ENCODE measurements at places on chromosomes 13 and 19. TPM values are rescaled to one million over a fixed set of nuclear protein-coding genes. Genes with fewer than 3 reads are reported as not detected.
A peak's percentile ranks its signal among the peaks of the same experiment; 100 is the strongest.

DNA sequence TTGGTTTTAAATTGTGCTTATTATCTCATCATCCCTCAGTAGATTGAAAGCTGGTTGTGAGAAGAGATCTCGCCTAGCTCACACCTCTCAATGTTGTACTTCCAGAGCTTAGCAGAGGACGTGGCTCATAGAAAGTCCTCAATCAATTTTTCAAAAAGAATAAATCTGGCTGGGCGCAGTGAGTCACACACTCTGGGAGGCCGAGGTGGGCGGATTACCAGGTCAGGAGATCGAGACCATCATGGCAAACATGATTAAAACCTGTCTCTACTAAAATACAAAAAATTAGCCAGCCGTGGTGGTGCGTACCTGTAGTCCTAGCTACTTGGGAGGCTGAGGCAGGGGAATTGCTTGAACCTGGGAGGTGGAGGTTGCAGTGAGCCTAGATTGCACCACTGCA is 4.7 kb upstream of the ASF1B start:
- no peak for DNase-seq

GRCh38 chr19:35430409-35431144 is 17.5 kb upstream of the FFAR2 start:
- DNase-seq = no peak

- no peak for DNase-seq
Observed at GRCh38 chr19:20078581-20079031, 806 bp downstream of the ZNF90 start.

DNA sequence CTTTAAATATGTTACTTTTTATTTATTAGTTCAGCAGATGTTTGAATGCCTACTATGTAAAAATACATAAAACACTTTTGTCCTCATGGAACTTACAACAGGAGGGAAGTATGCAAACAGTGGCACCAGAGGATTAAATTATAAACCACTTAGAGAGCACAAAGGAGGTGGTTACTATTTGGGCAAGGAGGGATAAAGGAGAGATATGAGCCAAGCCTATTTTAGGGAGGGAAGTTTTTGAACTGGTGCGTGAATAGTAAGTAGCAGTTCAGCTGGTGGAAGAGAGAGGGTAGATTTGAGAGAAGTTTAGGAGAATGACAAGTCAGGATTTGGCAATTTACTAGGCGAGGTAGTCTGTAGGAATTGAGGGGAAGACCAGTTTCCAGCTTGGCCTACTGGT is 8.6 kb downstream of the AKAP11 start:
- DNase-seq = no peak

- DNase-seq = no peak
Observed at GRCh38 chr13:26323764-26324163, 69.8 kb downstream of the CDK8 start.

DNA sequence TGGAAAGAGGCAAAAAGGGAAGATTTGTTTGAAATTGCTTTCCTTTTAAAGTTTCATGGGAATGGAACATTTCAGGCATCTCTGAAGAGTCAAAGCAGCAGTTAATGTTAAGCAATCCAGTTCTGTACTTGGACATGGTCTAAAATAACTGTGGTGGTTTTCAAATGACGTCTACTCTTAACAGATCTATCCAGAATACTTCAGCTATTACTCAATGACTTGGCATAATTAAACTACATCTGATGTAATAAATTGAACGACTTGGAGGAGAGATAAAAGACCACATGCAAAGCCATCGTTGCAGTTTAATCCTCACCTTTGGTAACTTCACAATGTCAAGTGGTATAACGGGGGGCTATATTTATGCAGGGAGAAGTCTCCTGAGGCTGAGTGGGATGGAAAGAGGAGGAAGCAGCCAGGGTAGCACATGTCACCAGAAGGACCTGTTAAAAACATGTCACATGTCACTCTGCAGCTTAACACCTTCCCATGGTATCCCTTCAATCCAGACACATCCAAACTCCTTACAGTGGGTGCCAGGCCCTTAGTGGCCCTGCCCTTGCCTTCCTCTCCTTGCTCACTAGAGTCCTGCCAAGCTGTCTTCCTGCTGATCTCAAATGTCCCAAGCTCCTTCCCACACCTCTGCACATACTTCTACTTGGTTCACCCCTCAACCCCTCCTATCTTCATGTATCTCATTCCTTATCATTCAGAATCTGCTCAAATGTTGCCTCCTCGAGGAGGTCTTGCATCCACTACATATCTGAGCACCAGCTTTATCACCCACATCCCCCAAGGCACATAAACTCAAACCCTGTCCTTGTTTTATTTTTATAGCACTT is 327.8 kb downstream of the SUCLA2 start:
- peak; percentile 75 for DNase-seq

DNA sequence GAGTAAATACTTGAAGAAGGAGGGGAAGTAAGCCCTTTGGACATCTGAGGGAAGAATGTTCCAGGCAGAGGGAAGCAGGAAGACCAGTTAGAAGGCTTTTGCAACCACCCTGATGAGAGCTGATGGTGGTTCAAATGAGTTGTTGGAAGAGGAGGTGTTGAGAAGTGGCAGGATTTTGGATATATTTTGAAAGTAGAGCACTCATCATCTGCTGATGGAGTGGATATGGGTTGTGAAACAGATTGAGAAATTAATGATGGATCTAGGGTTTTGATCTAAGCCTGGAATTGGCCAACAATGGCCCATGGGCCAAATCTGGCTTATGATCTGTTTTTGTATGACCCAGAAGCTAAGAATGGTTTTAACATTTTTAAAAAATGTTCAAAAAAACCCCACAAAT is 230.7 kb downstream of the NDFIP2 start:
- DNase-seq = no peak

DNA sequence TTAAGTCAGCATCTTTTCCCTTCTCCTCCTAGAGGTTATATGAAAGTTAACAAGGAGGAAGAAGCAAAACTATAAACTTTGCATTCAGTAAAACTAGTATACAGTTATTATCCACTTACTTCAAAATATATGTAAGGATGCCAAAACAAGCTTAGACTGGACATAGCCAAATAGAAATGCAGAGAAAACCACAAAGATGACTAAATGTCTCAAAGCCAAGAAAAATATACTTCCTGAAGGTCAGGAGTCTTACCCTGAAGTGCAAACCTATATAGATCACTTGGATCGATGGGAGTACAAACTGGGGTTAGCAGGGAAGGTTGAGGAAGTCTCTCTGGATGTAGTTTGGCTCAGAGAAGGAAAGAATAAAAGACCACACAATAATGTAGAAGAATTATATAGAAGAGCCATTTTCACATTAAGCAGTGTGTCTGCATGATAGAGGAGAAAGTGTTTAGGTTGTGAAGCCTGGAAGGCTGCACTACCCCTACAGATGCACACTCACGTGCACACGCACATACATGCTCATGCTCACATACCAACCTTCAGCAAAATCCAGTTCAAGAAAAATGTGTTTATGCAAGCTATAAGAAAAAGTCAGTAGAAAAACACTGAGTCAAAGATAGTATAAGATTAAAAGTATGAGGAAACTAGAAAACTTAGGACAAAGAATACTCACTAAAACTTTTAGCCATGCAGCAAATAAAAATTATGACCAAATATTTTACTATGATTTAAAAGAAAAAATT is 112.1 kb upstream of the RXFP2 start:
- DNase-seq = no peak

DNA sequence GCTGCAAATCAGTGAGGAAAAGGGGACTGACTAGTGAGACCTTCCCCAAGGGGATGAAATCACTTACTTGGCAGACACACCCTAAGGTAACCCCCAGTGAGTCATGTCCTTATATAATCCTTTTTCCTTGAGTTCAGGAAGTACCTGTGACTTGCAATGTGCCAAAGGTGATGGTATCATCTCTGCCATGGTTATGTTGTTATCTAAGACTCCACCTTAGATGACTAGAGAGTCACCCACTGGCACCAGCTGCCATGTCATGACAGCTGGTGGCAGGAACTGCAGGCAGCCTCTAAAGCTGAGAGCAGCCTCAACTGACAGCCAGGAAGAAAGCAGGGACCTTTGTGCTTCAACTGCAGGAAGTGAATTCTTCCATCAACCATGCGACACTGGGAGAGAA is 12.5 kb downstream of the PBX4 start:
- no peak for DNase-seq

- no peak for DNase-seq
Observed at GRCh38 chr19:16052353-16052752, 23.9 kb upstream of the TPM4 start.

DNA sequence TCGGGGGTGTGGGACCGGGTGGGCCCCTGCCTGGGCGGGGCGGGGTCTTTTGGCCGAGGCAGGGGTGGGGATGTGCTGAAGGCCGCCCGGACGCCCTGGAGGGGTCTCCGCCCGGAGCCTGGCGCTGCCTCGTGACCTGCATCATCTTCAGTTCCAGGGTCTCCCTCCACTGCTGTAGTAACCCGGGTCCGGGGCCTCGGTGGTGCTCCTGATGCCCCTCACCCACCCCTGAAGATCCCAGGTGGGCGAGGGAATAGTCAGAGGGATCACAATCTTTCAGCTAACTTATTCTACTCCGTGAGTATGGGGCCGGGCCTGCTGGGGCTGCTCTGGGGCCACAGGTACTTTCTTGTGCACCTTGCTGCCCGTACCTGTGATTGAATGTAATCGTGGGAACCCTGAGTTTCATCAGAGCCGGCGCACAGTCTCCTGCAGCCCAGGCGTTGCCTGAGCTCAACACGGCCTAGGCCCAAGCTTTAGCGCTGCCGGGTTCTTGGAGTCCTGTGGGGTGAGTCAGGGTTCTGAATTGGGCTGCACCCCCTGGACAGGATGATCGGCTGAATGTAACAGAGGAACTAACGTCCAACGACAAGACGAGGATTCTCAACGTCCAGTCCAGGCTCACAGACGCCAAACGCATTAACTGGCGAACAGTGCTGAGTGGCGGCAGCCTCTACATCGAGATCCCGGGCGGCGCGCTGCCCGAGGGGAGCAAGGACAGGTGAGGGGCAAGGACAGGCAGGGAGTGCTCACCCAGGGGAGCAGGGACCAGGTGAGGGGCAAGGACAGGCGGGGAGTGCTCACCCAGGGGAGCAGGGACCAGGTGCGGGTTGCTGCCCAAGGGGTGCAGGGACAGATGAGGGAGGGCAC is 10.5 kb downstream of the PEAK3 start:
- no peak for DNase-seq

GRCh38 chr19:33894787-33895186 is 98.1 kb downstream of the KCTD15 start:
- no peak for DNase-seq

DNA sequence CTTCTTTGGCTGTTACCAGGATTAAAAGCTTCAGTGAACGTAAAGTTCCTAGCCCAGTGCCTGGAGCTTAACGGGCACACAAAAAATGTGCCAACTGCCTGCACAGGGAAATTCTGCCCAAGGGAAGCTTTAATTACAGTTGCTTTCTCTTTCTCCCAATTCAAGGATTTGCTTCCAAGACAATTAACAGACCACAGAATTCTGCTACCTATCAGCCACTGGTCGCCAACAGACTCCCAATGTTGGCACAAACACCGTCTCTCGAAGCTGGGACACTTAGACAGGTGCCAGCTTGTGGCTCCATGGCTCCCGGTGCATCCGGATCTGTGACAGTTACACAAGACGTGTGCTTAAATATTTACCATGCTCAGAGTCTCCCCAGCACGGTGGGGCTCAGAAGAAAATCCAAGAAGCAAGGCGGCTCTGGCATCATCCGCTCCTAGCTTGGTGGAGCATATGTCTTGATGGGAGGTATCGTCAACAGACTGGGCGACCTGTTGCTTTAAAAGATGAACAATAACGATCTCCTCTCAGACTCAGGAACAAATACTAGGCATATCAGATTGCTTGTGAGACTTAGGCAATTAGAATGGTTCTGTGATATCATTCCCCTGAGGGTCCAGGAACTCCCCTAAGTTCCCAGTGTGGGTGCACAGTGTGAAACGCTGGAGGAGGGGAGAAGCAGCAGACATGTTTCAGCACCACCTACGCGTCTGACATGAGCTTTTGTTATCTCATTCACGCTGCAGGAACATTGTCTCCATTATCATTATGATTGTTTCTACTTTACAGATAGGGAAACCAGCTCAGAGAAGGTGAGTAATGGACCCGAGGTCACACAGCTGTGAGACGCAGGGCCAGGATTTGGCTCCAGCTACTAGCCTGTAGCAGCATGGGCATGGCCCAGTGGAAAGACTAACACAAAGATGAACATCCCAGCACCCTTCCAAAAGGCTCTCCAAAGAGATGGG is 61.6 kb downstream of the ALOX5AP start:
- DNase-seq = no peak

- no peak for DNase-seq
Observed at GRCh38 chr13:64672751-64673150, 2557.4 kb downstream of the PCDH9 start.

DNA sequence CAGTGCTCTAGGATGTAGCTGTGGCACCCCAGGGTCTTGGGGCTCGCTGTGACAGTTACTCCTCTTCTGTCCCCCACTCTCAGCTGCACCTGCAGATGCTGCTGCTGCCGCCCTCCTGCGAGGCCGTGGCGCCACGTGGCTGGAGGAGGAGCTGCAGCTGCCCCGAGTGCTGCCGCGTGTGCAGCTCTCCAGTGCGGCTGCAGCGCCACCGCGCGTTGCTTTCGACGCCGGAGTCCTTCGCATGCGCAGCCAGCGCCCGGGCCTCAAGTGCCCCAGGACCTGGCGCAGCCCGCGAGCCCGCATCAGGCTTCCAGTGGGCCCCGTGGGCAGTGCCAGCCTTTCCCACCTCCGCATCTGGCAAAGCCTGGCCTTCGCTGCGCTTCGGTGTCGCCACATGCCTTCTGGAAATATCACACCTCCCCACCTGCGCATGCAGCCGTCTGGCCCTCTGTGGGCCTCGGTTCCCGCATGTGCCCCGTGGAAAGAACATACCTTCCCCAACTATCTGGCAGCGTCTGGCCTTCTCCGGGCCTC is 692 bp upstream of the ZNF580 start:
- no peak for DNase-seq

- DNase-seq = no peak
Observed at GRCh38 chr13:20633802-20634201, 66.8 kb downstream of the IFT88 start.

GRCh38 chr13:28100150-28101121 is at the start of gene FLT3:
FLT3 (minus strand) TSS chr13:28100576; CDS start chr13:28100510, 66 bp downstream.
- no peak for DNase-seq

GRCh38 chr13:36371185-36371584 is 25.0 kb upstream of the SPART start:
- DNase-seq = no peak

- no peak for DNase-seq
Observed at GRCh38 chr13:97493456-97493855, 59.5 kb downstream of the RAP2A start.

- DNase-seq = no peak
Observed at GRCh38 chr19:3405261-3405653, 38.9 kb downstream of the NFIC start.

GRCh38 chr19:3521104-3521445 is 15.0 kb downstream of the FZR1 start:
- no peak for DNase-seq

ZNF763 gene
- 3.0 TPM for polyA plus RNA-seq

ZNF578 gene
- 4.3 TPM for polyA plus RNA-seq

GARIN5A gene
- 0.32 TPM for polyA plus RNA-seq

PRKCG gene
- polyA plus RNA-seq = 0.09 TPM

AMH gene
- not detected for polyA plus RNA-seq

NLRP9 gene
- not detected for polyA plus RNA-seq

All from AG04450 (cell line).